Globus pallidus (tissue), 1 donor: ENCODE measurements at places on chromosomes 2 and 18.
A peak's percentile ranks its signal among the peaks of the same experiment; 100 is the strongest.

GRCh38 chr2:122960759-122961641 is 1064.1 kb upstream of the CNTNAP5 start:
- DNase-seq = no peak

DNA sequence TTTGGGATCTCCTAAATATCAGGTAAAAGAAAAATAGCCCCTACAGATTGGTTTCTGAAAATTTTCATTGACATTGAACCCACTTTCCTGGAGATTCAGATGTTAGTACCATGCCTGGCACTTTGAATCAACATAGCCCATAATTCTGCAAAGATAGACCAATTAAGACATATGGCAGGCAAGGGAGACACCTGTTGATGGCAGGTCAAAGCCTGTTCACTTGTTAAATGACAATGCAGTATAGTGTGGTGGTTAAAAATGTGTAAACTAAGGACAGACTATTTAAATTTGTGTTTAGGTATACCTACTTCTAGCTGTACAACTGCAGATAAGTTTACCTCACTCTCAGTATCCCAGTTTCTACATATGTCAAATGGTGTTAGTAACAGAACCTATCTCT is 178.1 kb upstream of the MMADHC start:
- DNase-seq = no peak

DNA sequence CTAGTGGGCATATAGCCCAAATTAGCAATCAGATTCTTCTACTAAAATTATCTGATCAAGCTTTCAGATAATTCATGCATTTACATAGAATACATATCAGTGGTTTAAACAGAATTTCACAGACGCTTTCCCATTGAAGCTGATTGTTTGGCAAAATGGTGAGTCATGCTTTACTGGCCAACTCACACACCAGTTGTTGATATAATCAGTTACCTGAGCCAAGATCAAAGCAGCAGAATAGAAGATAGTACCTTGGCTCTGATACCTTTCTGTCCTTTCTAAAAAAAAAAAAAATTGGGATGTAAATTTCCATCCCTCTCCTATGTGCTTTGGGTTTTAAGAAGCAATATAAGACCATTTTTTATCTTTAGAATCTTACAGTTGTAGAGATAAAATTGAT is 178.0 kb downstream of the MCFD2 start:
- no peak for DNase-seq

DNA sequence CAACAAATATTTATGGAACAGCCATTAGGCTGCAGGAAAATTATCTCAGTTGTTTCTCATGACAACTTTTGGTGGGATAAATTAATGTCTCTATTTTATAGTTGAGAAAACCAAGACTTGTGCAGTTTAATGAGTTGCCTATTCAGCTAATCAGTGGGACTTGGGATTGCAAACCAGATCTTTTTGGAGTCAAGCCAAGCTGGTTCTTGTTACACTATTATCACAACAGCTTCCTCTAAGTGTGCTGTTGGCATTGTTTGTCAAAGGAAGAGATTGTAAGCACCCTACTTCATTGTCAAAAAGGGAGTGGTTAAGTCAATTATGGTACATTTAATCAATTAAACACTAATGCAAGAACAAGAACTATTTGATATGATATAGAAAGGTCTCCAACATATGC is 119.2 kb downstream of the PAX3 start:
- no peak for DNase-seq

DNA sequence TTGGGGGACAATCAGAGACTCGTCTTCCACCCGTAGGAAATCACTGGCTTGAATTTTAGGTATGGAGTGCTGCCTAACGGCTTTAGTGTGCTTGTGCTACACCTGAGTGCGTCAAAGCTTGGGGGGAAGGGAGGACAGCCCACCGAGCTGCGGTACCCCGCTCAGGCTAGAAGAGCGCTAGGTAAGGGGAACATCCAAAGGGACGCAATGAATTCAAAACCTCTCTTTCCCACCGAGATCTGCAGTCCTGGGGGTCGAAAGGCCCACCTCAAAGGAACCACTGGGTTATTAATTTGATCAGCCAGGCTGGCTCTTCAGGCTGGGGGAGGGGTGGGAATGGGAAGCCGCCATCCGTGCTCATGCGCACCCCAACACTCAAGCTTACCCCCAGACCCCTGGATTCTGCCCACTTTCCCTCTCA is 2.7 kb downstream of the EPHA4 start:
- no peak for DNase-seq

- peak; percentile 42 for DNase-seq
Observed at GRCh38 chr18:29248805-29249204, 1071.9 kb upstream of the CDH2 start.

GRCh38 chr2:15788455-15788829 is 151.9 kb upstream of the MYCN start:
- no peak for DNase-seq

DNA sequence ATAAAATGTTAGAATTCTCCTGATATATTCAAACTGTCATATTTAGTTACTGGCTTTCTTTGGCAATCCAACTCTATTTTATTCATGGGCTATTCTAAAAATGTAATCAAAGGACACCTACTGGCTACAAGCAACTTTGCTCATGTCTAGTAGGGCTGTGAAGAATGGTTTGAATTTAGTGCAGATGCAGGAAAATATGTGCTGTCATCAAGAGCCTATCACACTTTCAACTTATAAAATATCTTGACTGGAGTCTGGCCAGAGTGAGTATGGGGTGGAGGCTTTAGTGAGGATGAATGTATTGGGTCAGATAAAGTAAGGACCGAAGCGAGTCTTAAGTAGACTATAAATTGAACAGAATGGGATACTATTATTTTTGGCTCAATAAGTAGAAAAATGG is 343.4 kb upstream of the SPRED2 start:
- no peak for DNase-seq

GRCh38 chr2:25566694-25567093 is 106.7 kb downstream of the DTNB start:
- DNase-seq = peak; percentile 40

- no peak for DNase-seq
Observed at GRCh38 chr18:38752430-38752829, 1186.8 kb upstream of the CELF4 start.
